Heart right ventricle (tissue), 16 donors: ENCODE measurements at places on chromosomes 11 and 22. TPM values are rescaled to one million over a fixed set of nuclear protein-coding genes. Genes with fewer than 3 reads are reported as not detected.

SLC5A12 gene
- not detected for total RNA-seq

NAV2 gene
- total RNA-seq, result 25.2 TPM

DDTL gene
- 0.99 TPM for total RNA-seq

ACTN3 gene
- total RNA-seq, result not detected

KCTD14 gene
- 0.53 TPM for total RNA-seq

C11orf52 gene
- 0.48 TPM for total RNA-seq

PKP3 gene
- total RNA-seq, result 3.0 TPM

GRCh38 chr22:49289822-49290679, 537.6 kb downstream of the BRD1 start:
- no peak for DNase-seq

- no peak for DNase-seq
These were observed 36.7 kb downstream of the FLRT1 start for GRCh38 chr11:64072403-64072802.

- no peak for DNase-seq
These were observed 222.9 kb downstream of the CTTN start for GRCh38 chr11:70621241-70621640.

DNA sequence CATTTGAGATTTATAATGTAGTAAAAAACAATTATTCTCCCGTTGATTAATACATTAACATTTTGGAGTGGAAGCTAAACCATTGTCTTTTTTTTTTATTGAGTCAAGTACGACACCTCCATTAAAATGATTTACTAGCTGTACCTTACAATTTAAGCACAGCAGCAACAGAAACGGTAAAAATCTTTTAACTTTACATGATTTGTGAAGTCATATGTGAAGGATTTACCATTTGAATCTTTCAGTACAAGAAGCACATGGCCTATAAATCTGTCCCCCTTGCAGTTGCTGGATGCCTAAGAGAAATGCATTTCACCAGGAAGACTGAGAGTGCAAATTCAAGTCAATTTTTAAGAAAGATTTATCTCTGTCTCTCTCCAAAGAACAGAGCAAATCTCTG, 324.6 kb downstream of the CADM1 start:
- no peak for DNase-seq

GRCh38 chr22:34973926-34974325, 92.0 kb upstream of the ISX start:
- DNase-seq, result no peak

DNA sequence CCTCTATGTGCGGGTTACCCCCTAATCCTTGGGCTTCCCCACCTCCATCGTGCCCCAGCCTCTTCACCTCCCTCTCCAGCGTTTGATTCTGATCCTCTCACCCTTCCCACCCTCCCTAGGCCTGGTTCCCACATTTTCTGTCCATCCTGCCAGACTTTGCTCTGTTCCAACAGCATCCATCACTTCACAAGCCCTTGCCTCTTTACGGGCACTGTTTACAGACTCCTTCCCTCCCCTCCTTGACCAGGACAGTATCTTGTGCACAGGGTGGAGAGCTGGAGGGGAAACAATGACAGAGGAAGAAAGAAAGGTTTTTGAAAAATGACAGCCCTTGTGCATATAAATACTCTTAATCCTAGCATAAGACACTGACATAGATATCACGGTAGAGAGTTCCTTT, 30.4 kb downstream of the FEZ1 start:
- no peak for DNase-seq
